GM12892 (cell line): ENCODE measurements at places on chromosomes 3 and 15.

DNA sequence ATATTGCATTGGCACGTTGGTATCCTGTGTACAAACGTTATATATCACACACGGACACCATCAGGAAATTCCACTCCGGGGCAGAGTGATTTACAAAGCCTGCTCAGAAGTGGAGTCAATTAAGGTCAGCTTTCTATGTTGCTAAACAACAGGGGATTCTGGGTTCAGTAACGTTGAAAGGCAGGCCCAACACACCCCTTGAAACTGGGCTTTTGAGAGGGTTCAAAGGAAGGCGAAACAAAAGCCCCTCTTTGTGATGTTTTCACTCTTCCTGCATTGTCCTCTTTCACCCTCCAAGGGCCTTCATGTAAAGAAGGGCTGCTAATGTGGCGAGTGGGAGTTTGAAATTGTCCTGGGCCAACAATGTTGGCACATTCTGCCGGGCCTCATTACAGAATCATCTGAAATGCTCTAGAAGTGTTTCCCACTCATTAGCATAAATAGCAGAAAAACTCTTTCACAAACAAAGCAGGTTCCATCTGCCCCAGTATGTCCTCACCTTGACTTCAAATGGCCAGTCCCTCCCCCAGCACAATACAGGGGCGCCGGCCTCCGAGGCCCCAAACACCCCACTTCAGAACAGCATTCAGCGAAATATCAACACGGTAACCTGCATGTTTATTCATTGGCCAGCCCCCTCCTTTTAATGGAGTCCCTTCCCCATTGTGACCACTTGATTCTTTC, 76.4 kb downstream of the HES1 start:
- DNase-seq = no peak

- DNase-seq = no peak
Observed at GRCh38 chr15:67232591-67232990, 21.9 kb downstream of the AAGAB start.

DNA sequence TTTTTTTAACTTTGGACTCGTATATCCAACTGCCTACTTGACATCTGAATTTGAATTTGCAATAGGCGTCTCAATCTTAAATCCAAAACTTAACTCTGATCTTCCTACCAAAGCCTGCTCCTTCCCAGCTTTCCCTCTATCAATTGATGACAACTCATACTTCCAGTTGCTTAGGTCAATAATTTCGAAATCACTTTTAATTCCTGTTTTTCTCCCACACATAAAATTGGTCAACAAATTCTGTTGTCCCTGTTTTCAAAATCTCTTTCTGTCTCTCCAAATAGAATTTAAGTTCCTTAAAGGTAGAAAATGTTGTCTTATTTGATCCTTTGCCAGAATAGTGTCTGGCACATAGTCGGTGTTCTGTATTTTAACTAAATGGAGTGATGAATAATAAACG, 332.4 kb downstream of the SATB1 start:
- no peak for DNase-seq

DNA sequence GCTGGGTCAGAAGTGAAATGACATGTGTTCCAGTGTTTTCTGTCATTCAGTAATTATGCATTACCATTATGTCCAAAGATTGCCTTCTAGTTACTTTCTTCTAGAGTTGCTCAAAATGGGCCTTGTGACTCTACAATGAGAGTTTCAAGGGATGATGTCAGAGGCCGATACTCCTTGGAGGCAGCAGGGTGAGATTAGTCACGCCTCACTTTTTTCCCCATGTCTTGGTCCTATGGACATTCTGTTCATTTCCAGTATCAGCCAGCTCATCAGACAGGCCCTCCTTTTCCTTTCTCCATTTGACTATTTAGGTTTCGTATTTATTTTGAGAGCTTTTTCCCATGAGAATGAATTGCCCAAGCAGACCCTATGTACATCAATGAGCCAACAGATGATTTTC, 17.5 kb downstream of the VGLL3 start:
- DNase-seq = no peak

DNA sequence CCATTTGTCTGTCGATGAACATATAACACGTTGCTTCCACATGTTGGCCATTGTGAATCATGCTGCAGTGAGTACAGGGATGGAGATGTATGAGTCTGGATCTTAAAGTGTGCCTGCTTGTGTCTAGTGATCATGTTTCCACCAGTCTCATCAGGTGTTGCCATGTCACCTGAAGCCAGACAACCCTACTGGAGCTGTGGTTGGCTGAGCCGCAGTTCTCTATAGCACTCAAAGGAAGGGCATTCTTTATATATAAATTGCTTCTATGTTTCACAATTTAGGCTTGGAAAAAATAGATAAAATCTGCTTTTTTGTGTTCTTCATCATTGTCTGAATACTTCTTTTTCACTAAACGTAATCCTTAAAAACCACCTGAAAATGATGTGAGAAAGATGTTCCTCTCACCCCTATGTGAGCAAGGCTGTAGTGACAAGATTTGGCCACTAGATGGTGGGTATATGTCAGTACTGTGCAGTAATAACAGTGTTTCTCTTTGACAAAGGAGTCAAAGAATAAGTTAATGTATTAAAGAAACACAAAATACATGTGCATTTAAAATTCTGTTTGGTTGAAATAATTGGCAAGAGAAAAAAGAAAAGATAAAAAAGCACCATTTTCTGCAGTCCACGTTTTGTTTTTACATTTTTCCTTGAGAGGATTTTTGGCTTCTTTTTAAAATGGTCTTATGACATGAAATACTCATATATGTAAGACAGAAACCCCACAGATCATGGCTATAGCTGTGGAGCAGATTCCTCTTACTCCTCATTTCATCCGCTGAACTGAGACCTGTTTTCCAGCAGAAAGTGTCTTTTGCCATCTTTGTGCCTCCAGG, 394.5 kb upstream of the DPPA4 start:
- DNase-seq = no peak

DNA sequence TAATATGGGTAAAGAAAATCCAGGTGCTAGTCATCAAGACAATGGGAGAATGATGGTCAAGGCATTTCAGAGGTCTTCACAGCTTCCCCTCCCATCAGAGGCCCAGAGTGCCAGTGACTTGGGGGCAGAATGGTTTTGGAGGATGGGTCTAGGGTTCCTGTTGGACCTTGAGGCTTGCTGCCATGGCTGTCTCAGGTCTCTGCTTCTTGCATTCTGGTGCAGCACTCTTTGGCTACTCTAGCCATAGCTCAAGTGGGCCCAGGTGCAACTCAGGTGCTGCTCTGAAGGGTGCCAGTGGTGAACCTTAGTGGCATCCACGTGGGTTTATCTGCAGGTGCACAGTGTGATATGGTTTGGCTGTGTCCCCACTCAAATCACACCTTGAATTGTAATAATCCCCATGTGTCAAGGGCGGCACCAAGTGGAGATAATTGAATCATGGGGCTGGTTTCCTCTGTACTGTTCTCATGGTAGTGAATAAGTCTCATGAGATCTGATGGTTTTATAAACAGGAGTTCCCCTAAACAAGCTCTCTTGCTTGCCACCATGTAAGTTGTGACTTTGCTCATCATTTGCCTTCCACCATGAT, 48.5 kb upstream of the PEX5L start:
- no peak for DNase-seq
